ENCODE measurements at places on chromosomes 7 and 10.

GRCh38 chr10:28332726-28333125 lies 29.9 kb upstream of the MPP7 start:
- DNase-seq = peak; percentile 33

DNA sequence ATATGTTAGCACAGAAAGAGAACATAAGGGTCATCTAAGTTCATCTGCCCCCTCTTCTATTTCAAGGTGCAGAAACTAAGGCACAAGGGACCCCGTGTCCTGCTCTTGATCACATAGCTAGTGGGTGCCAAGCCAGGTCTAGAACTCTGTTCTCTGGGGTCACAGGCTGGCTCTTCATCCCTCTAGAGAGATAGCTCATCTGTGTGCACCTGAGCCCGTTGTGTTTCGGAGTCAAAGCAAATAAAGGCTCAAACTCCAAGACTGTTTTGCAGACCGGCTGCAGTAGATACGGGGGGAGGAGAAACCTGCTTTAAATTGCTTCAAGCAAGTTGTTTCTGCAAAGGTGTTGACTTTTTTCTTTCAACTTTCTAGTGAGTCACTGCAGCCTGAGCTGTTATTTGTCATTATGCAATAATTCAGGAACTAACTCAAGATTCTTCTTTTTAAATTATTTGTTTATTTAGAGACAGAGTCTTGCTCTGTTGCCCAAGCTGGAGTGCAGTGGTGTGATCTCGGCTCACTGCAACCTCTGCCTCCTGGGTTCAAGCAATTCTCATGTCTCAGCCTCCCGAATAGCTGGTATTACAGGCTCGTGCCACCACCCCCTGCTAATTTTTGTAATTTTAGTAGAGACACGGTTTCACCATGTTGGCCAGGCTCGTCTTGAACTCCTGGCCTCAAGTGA lies 6.5 kb downstream of the BLVRA start:
- no peak for DNase-seq

GRCh38 chr7:29900745-29901144 lies 88.9 kb downstream of the SCRN1 start:
- DNase-seq = no peak

DNA sequence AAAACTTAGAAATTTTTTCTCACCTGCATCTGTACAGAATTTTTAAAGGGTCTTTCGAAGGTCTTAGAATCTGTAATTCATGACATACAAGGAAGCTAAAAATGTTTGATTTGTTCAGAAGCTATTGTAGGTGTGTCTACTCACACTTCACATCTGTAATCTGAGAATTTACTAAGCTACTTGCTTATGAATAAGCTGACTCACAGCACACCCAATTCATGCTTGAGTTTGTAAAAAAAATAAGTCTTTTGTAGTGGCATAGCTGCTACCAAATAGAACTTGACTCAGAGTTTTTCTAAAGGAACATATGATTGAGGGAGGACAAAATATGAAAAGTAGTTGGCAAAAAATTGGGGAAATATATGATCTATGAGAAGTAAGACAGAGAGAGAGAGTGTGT lies 12.7 kb upstream of the AGR2 start:
- no peak for DNase-seq

- DNase-seq = no peak
Observed at GRCh38 chr7:68922850-68923249, 675.4 kb upstream of the AUTS2 start.

DNA sequence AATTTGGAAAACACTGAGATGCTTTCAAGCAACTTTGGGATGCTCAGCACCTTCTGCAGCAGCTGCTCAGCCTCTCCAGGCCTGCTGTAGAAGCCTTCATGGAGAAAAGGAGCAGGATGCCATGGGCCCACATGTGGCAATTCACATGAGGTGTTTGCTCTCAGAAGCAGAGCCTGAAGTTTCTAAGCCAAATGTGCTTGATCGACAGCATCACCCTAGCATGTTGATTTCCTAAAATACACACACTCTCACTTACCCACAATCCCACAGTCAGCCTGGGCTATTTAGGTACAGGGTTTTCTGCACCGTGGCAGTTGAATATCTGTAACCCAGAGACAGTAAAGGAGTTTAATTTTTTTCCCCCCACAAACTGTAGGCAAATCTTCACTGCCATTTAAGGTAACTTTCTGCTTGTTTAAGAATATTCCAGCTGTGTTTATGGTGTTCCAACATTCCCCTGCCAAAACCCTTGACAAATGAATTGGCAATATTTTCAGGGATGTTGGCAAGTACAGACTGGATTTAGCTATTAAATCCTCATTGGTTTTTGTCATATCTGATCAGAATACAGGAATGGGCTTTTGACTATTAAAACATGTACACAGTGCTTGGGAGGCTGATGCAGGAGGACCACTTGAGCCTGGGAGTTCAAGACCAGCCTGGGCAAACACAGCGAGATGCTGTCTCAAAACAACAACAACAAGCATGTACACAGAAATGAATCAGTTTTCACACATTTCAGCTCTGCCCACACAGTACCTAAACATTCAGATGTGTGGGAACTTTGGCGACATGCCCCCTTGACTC lies 244.2 kb downstream of the CELF2 start:
- DNase-seq = no peak

DNA sequence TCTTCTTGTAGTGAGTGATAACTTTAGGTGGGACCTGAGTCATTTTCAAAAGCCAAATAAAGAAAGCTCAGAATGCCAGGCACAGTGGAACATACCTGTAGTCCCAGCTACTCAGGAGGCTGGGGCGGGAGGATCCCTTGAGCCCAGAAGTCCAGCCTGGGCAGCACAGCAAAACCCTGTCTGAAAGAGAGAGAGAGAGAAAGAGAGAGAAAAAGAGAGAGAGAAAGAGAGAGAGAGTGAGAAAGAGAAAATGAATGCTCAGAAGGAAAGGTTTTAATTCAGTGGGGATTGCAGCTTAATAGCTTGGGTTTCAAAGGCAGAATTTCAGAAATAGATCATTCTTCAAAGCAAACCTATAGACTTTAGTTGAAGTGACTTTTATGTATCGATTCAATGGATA lies 25.7 kb downstream of the GPNMB start:
- no peak for DNase-seq

GRCh38 chr7:150329331-150330120 lies 6.2 kb upstream of the ACTR3C start:
- DNase-seq = no peak

DNA sequence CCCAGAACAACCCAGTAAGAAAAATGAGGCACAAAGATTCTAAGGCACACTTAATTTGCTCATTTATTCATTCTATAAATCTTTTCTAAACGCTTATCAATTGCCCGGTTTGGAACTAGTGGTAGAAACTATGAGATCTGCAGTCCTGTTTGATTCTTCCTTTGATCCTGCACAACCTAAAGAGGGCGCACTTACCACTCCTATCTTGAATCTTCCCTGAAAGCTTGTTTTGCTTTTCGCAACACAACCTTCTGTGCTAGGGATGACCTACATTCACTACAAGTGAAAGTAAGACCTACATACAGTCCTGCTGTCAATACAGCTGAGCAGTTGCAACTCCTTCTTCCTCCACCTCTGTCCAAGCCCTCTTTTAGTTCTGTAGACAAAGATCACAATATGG lies 12.6 kb upstream of the ARL4A start:
- DNase-seq = no peak

- DNase-seq = no peak
Observed at GRCh38 chr10:21625623-21626229, 91.7 kb downstream of the MLLT10 start.

- DNase-seq = no peak
Observed at GRCh38 chr7:119046068-119046467, 821.6 kb downstream of the ANKRD7 start.

DNA sequence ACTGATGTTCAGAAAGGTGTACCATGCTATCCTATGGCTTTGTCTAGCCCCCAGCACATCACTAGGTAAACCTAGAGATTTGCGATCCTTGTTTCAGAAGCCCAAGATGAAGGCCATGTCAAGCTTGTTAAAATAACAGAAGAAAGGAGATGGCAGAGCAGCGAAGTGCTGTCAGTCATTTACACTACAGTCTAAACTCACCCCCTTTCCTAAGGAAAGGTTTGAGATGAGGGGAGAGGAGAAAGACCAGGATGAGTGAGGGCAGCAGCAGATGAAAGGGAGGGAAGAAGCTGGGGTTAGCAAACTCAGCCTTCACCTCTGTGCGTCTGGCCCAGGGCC lies 74.8 kb downstream of the PROSER2 start:
- no peak for DNase-seq

- DNase-seq = no peak
Observed at GRCh38 chr7:56062382-56062781, 1.7 kb upstream of the SUMF2 start.

DNA sequence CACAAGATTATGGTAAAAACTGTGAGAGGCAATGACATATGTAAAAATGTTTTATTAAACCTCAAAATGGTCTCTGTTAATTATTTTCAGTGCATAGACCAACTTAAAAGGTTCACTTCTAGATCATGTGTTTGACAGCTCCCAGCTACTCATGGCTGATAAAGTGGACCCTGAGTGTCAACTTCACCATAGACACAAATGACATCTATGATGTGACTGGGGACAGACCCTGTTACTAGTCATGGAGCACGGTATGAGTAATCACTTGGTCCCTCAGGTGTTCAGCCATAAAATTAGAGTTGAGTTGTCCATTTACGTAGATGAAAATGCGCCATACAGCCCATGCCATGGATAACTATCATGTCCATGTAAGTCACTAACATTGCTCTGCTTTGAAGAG lies 199.8 kb downstream of the ZNF365 start:
- DNase-seq = no peak

- DNase-seq = no peak
Observed at GRCh38 chr10:37896436-37896835, 39.0 kb upstream of the ZNF248 start.

- peak; percentile 24 for DNase-seq
Observed at GRCh38 chr7:23205909-23206767, 24.3 kb downstream of the NUP42 start.

DNA sequence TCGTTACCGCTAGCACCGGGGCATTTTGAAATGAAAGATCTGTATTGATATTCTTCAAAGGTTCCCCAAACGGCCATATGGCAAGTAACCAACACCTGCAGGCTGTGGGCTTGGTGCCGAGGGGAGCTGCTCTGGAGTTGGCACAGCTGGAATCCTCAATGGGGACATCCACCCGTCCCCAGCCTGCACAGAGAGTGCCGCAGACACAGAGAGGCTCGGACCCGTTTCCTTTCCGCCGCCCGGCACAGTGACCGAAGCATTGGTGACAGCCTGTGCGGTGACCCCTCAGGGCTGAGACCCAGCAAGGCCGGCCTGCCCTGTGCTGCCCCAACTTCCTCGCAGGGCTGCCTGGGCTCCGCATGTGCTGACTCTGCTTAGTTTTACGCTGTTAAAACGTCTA lies 4.5 kb downstream of the CFAP46 start:
- DNase-seq = no peak

DNA sequence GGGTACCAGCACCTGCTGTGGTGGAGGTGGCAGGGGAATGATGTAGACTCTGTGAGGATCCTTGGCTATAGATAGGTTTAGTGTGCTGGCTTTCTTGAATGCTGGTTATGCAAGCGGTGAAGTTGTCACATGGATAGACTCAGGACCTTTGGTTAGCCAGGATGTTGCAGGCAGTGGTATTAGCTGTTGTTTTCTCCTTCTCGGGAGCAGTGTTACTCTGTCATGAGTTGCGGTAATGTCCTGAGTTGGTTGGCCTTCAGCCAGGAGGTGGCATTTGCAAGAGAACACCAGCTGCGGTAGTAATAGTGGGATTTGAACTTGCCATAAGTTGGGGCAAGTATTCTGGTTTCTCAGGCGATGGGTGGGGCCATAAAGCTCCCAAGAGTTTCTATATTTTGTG lies 10.8 kb downstream of the AGK start:
- DNase-seq = no peak

- DNase-seq = no peak
Observed at GRCh38 chr7:43141091-43141490, 28.6 kb downstream of the HECW1 start.

DNA sequence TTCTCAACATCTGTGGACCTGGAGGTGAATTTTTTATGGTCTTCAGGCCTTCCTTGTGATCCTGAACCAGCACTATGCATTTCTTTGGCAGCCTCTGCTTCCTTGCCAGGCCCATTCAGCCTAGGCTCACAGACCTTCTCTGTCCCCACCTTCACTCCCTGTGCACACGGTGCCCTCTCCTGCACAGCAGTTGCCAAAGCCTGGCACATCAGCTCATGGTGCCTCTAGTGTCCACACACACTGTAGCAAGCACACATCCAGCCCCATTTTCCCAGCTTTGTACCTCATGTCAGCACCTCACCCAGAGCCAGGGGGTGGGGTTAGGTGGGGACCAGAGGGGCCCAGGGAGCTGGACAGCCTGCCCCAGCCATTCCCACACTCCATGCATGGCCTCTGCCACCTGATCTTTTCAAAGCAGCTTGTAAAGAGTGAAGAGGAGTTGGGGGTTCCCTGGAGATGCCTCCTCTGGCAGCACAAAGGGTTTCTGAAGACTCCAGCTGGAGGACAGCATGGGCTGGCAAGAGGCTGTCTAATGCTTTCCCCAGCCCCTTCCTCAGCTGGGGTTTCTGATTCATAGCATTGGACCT lies 57.9 kb upstream of the TMEM72 start:
- no peak for DNase-seq

- no peak for DNase-seq
Observed at GRCh38 chr10:22629126-22629525, 85.3 kb downstream of the PIP4K2A start.

DNA sequence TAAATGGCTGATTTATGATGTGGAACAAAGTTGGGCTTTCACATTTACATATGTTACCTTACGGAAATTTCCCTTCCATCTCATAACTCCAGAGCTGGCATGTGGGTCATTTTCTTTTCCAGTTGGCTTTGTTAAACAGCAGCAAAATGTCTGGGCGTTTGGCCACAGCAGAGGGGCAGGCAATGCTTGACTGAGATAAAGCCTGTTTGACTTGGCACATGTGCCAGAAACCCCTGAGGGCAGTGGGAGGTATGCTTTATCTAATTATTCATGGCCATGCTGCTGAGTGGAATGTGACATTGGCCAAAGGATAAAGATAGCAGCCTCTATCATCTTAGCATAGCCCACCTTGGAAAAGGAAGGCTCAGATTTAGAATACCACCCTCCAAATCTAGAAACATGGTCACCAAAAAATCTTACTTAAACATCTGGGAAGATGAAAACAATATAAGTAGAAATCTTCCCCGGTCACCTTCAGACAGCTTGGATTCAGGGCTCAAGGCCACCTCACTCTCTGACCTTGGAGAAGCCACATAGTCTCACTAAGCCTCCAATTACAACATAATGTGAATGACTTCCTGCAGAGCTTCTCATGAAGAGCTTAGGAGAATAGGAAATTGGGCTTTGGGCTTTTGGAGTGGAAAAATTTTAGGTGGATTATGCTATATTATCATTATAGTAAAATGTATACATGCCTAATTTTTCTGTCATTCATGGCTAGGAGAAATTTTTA lies 101.5 kb downstream of the GRM3 start:
- no peak for DNase-seq

- no peak for DNase-seq
Observed at GRCh38 chr10:69425041-69425440, 8.3 kb upstream of the TACR2 start.

Measured in activated T-cell treated with anti-CD3 and anti-CD28 coated beads, Interleukin-2, amount 50 U/mL, for 1 hour (primary cell).